ENCODE measurements at places on chromosomes 7 and 10.

DNA sequence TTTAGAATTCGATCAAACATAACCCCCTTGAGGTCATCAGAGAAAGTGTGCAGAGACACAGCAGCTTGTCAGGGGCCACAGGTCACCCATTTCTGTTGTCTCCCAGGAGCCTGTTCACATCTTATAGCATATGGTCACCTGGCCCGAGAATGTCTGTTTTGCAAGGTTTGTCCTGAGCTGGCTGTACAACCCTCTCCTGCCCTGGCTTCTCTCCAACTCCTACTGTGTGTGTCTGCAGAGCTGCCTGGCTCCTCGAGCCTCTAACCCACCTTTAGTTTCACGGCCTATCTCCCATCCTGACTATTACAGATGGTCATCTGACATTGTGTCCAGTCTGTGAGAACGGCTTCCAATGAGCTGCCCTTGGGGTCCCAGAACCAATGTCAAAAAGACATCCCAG, 683.4 kb downstream of the SDK1 start:
- no peak for DNase-seq

- DNase-seq: no peak
Measured at GRCh38 chr7:119320316-119320715, 952.7 kb upstream of the KCND2 start.

DNA sequence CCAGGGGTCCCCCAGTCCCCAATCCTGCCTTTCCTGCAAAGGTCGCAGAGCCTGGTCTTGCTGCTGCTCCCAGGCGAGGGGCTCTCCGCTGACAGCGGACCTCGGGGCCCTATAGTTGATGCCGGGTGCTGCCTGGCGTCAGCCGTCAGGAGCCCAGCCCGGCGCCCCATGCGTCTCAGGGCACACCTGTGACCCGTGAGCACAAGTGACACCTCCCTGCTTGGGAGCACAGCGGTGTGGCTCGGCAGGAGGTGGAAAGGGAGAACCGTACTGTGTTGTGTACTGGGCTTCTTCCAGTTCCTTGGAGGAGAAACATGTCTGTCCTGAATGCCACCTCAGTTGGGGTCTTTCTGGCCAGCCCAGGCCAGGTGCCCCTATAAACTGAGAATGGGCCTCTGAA, 56.7 kb downstream of the LHPP start:
- DNase-seq: no peak

GRCh38 chr10:86592413-86592812, 61.9 kb upstream of the OPN4 start:
- DNase-seq: no peak

GRCh38 chr7:127290116-127290655, 37.4 kb upstream of the GRM8 start:
- no peak for DNase-seq

DNA sequence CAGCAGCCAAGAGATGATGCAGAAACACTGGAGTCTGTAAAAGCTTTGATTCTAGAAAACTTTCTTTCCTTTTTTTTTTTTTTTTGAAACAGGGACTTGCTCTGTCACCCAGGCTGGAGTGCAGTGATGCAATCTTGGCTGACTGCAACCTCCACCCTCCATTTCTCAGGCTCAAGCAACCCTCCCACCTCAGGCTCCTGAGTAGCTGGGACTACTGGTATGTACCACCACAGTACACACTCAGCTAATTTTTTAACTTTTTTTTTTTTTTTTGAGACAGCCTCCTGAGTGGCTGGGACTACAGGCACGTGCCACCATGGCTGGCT, 17.0 kb upstream of the BAG3 start:
- no peak for DNase-seq

GRCh38 chr7:5426226-5426475, 2.5 kb upstream of the TNRC18 start:
- DNase-seq: no peak

- no peak for DNase-seq
Measured at GRCh38 chr7:114047889-114048288, 129.1 kb upstream of the PPP1R3A start.

- DNase-seq: no peak
Measured at GRCh38 chr7:77409005-77409738, 7.0 kb downstream of the GSAP start.
